ENCODE measurements at places on chromosomes 4 and X.
A peak's percentile ranks its signal among the peaks of the same experiment; 100 is the strongest.

- peak; percentile 47 for DNase-seq
These were observed at the start of gene PRDM8 for GRCh38 chr4:80196922-80197573. Gene PRDM8 (plus strand): TSS chr4:80197503. CDS start chr4:80200081, 2,578 bp downstream.

DNA sequence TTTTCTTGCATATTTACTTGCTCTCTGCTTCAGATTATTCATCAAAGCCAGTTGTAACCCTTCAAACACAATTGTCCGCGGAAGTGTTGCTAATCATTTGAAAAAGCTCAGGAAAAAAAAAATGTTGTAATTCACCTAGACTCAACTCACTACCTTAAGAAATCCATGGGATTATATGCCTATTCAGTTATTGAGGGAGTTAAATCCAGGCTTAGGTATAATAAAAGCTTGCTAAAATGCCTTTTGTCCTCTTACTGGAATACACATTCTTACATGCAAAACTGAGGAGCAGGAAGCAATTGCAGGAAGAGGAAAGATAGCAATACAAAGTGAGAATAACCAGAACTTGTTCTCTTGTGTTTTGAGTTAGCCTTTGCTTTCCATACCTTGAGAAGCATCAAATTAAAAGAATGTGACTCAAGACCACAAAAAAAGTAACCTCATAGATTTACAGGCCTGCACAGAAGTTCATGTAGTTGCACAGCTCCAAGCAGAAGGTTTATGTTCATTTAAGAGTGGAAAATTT is 91.4 kb upstream of the FAM241A start:
- no peak for DNase-seq

- DNase-seq, result no peak
These were observed 9.7 kb downstream of the TECRL start for GRCh38 chr4:64399313-64400109.

- no peak for DNase-seq
These were observed 48.0 kb downstream of the MAGEA9 start for GRCh38 chrX:149829751-149830191.

- DNase-seq, result no peak
These were observed 25.3 kb upstream of the GATB start for GRCh38 chr4:151786158-151786495.

DNA sequence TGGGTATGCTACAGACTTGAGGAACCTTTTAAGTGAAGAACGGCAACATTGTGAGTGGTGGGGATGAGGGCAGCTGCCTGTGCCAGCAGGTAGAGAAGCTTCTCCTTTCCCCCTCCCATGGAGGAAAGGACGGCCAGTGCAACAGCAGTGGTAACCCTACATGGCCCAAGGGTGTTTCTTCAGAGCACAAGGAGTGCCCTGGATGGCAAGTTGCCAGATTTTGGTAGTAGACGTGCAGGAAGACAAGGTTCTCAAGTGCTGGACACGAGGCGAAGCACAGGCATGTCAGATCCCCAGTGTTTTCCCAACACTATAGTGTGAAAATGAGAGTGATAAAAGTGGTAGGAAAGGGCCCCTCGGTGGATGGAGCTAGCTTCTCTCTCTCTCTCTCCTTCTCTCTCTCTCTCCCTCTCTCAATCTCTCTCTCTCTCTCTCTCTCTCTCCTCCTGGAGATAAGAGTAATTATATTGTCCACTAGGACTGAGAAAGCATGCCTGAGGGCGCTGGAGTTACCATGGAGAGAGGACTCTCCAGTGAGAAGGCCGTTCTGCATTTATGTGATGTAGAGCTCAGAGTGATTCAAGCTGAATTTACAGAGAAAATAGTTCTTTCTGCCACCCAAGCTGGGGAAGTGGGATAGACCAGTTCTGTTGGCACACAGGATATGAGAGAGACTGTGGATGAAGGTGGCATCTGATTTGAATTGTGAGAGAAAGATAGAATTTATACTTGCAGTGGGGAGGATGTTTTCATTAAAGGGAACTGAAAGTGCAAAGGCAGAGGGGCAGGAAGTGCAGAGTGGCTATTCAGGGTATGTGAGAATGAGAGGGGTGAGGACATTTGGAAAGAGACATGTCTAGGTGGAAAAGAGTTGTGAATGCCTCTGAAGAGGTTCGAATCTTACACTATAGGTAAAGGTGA is 25.7 kb upstream of the TRPC3 start:
- DNase-seq, result no peak

- DNase-seq, result no peak
These were observed 520.5 kb upstream of the NR3C2 start for GRCh38 chr4:148962539-148963290.

DNA sequence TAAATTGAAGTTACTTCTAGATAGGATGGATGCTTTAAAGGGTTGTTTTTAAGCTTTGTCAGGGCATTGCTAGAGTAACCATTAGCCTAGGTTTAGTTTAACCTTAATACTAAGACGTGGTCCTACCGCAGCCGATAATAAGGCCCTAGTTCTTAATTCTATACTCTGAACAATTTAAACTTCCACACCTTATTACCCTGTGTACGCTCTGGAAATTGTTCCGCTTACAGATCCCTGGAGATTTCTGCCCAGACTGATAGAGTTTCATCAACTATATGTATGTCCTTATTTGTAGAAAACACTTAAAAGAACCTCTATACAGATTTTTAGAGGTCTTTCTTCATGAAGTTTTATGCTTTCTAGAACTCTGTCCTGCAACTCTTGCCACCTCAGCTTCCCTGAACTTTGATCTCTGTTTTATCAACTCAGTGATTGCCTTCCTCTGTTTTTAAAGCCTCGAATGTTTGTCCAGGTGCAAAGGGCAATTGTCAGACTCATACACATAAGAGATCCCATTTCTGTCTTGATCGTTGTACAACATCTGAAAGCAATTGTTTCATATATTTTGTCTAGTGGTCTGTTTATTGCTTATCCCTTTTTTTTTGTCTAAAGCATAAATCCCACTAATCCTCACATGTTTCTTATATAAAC is 71.1 kb upstream of the VCX start:
- DNase-seq, result no peak

DNA sequence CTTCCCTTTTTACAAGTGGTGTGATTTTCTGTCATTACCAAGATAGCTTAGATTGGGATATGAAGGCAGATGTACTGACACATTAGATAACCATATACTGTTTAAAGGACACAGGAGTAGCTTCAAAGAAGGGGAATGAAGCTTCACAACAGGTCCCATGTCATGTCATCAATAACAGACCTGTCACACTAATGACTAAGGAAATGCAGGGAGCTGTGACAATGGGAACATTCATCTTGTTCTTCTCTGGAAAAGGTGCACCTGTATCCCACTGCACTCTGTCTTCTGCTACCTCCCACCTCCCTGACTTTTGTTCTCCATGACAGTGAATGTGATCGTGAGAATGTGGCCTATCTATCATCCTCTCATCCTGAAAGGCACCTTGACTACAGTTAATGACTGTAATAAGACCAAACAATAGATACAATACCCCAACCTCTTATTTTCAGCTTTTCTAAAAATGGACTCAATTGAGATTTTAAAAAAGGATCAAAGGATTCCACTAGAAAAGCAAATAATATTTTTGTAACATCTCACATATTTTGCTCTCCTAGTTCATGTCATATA is 472.5 kb downstream of the STPG2 start:
- no peak for DNase-seq

GRCh38 chr4:80016506-80016905 is 56.5 kb downstream of the ANTXR2 start:
- DNase-seq, result no peak

DNA sequence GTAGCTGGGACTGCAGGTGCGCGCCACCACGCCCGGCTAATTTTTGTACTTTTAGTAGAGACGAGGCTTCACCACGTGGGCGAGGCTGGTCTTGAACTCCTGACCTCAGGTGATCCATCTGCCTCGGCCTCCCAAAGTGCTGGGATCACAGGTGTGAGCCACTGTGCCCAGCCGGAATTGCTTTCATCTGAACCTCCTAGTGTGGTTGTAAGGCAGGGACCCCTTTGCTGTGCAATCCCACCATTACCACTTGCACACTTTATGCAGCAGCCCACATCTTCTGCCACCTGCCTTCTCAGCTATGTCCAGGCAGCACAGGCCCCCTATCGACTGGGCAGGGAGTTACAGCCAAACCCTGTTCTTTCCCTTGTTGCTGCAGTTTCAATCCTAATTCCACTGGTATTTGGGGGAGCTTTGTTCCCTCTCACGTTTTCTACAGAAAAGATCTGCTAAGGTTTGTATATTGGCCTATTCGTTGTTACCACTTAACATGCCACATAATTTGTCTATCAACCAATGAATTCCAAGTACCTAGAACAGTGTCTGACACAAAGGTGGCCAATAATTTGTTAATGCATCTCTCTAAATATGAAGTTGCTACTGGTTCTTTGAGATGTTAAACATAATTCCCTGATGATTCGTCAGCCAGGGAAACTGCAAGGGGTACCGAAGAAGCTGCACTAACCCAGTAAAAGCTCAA is 6.5 kb downstream of the RPL39 start:
- peak; percentile 52 for DNase-seq

DNA sequence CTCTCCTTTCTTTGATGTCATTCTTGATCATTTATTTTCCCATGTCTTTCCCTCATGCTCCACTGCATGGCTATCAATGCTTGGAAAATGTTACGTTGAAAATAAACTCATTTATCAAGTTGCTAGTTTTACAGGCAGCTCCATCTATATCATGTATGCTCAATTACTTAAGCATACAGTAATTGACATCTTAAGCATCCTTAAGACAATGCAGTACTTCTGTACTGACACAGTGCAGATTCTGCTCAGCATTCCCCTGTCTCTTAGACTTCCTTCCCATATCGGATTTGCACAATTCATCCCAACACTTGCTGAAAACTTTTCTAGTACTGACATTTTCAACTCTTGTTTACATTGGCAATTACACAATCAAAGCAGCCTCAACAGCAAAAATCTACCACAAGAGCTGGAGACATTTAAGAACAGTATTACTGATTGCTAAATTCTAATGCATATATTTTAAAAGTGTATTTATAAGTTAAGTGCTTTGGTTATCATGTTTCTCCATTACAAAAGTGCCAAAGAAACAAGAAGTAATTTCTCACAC is 165.6 kb downstream of the ATP10D start:
- no peak for DNase-seq

DNA sequence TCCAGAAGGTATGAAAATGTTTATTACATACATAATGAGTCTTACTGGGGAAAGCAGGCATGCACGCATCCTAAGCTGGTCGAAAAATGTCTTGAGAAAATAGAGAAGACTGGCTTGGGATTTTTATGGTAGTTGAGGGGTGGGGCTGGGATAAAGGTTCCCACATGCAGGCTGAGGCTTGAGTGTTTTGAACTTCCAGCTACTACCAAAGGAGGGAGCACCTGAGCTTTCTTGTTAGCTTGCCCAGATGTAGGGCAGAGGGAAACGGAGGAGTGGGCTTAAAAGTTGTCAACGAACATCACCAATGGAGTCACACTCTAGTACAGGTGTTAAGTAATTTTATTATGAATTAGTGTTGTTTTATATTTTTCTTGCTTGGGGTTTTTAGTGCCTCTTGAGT is 39.6 kb upstream of the SRPX start:
- DNase-seq, result no peak

DNA sequence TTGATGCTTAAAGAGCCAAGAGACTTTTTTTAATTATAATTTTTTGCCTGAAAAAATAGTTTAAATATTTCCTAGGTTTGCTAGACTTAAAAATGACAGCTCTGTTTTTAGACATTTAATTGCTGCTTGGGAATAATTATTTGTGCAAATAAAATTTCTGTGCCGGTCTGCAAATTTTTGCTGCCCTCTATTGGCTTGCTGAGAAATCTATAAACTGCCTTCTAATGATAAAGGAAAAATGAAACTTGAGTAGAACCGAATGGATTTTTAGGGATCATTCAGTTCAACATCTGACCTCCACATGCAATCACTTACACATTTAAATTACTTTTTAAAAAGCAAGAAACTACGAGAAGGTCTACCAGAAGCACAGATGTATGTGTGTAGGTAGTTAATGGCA is 434.0 kb downstream of the FAM133A start:
- no peak for DNase-seq

- no peak for DNase-seq
These were observed 1812.1 kb upstream of the ADGRL3 start for GRCh38 chr4:59387759-59388758.

DNA sequence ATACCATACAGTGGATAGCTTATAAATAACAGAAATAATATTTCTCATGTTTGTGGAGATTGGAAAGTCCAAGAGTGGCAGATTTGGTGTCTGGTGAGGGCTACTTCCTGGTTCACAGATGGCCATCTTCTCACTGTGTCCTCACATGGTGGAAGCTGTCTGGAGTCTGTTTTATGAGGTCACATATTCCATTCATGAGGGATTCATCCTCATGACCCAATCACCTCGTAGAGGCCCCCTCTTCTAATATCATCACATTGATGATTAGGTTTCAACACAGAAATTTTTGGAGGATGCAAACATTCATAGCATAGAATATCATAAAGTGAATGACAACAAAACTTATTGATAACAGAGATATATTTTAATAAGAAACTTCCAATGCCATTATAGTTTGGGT is 568.0 kb downstream of the STIM2 start:
- DNase-seq, result no peak

- no peak for DNase-seq
These were observed 637.3 kb downstream of the ADGRL3 start for GRCh38 chr4:61837395-61837794.

DNA sequence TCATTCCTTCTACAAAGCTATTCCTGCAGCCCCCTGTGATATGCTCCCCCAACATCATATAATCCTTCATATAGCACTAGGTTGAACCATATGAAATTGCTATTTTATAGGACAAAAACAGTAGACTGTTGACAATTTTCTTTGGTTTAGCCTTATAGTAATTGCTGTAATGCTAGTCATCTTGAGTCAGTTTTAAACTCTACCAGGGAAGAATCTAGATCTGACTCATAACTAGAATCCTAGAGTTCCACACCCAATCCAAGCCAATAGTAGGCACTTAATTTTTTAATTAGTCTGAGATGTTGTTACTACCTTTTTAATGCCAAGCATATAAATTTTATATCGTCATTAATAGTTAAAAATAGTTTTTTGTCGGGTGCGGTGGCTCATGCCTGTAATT is 136.8 kb downstream of the CHRNA9 start:
- DNase-seq, result no peak

DNA sequence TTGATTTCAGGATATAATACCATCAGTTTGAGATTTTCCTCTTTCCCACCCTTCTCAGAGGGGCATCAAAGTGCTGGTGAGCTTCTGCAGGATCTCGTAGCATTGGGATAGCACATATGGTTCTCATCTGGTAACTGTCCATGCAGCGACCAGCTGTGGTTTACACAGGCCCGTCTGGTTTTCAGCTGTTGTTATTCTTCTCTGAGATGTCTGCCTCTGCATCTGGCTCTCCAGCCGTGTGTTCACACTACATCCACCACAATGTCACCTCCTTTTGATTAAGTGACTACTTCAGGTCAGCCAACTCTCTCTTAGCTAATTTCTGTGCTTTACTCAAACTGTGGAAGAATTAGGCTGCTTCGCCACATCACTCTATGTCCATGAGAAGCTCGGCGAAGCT is 676.7 kb upstream of the TENM3 start:
- no peak for DNase-seq

DNA sequence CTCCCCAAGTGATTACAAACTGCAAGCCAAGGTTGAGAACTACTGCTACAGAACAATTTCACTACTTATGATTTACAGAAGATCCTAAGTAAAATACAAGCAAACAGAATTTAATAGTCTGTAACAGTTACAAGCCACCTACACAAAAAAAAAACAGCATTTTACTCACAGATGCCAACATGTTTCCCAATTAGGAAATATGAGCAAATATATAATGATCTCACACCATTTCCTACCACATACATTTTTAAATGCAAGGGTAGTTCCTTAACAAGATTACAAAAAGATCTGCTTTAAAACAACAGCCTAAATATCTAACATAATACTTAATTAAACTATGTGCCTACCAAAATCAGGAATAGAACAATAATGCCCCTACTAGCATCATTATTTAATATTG is 63.4 kb downstream of the EFHC2 start:
- DNase-seq, result no peak
